ENCODE measurements at places on chromosomes 2 and 18.

GRCh38 chr2:177037569-177037968, 175.0 kb upstream of the HNRNPA3 start:
- no peak for DNase-seq

DNA sequence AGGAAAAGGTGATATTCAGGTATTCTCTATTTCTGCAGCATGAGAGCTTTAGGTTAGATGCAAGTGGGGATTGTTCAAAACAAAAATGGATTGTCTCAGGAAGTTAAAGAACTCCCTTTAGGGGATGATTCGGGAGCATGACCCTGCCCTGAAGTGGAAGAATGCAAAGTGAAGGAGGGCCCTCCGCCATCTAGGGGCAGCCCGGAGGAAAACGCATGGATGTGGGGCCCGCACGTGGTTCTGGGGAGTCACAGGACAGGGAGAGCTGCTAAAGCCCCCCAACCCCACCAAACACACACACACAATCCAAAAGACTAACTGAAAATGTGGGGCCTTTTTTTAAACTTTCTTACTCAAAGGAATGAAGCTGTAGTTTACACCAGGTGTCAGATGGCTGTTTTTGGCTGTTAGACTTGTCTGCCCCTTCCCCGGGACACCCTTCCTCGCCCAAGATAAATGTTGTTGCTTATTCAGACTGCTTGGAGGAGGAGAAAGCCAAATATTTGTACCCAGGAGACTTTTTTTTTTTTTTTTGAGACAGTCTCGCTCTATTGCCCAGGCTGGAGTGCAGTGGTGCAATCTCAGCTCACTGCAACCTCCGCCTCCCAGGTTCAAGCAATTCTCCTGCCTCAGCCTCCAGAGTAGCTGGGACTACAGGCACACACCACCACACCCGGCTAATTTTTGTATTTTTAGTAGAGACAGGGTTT, 78.8 kb downstream of the HNRNPLL start:
- DNase-seq: no peak

GRCh38 chr2:63741884-63742579, 99.7 kb upstream of the UGP2 start:
- DNase-seq: no peak

GRCh38 chr2:46504685-46505471, 25.5 kb downstream of the TMEM247 start:
- DNase-seq: no peak

DNA sequence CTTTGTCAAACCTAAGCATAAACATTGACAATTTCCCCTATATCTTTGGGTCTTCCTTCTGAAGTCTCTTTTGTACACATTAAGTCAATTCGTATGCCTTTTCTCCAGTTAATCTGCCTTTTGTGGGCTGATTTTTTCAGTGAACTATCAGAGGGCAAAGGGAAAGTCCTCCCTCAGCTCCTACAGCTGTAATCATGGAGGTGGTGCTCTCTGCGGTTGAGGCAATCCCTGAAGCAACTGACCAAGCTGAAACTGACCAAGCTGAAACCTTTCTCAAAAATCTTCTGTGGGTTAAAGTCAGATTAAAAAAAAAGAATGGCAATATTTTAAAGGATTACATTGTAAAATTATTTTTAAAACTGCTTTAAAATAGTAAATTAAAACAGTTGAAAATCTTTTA, 105.8 kb upstream of the DNAJC10 start:
- DNase-seq: no peak

DNA sequence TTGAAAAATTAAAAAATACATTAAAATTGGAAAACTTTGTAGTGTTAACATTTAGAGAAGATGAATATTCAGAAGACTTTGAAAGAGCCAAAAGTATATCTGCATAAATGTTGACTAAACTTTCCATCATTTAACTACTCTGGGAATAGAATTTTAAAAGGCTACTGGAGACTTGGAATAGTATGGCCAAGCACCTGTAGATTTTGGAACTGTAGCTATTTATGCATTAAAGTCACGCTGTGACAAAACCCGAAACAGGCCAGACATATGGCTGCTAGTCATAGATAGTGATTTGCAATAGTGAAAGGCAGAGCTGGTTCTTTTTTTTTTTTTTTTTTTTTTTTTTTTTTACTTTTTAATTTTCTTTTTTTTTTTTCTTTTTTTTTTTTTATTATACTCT, 396.0 kb downstream of the SOCS6 start:
- no peak for DNase-seq

- DNase-seq: no peak
These were observed 59.6 kb upstream of the SERPINE2 start for GRCh38 chr2:224098481-224099230.

DNA sequence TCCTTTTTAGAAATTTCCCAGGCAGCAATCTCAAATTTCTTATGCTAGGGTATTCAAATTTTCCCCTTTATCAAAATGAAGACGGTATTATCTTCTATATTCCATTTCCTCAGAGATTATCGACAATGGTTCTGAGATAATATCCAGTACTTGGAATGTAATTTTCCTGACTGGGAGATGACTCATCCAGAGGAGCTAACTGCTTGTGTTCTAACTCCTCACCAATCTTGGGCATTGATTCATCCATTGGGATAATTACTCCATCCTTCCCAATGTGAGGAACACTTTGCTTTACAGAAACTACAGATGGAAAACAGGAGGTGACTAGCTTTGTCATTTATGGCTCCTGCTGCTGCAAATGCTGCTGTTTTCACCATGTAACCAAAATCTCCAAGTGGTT, 239.4 kb upstream of the LYPD1 start:
- no peak for DNase-seq

- DNase-seq: no peak
These were observed 198.5 kb downstream of the FHOD3 start for GRCh38 chr18:36496022-36496421.

- no peak for DNase-seq
These were observed 11.6 kb upstream of the BOK start for GRCh38 chr2:241546771-241547498.

DNA sequence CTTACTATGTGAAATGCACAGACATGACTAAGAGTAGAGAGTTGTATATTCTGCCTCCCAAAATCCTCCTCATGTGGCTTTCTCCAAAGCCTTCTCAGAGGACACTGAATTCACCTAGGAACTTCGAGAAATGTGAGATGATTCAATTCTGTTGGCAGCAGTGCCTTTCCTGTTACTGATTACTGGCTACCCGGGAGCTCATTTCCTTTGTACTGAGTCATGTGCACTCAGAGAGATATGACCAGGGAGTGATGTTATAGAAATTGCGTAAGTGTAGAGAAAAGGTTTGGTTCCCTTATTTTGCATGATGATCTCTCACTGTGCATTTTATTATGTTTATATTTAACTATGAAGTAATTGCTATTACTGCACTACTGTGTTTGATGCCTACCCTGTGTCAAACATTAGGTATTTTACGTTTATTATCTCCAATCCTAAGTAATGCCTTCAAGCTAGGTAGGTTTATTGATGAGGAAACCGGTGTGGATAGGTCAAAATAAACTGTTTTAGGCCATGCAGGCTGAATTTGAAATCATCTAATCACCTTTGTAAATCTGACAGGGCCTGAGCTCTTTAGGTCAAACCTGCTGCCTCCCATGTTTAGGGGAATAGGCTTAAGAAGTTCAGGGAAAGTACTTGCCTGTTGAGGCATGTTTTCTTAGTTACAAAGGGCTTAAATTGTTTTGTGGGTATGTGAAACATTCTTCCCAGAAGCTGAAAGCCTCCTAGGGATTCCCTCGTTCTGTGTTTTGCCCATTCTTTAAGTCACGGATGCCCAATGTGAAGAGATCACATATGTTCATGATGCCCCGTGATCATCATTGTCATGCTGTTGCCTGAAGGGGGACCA, 86.8 kb downstream of the FMNL2 start:
- no peak for DNase-seq

- no peak for DNase-seq
These were observed 35.1 kb downstream of the ADI1 start for GRCh38 chr2:3483986-3484960.

GRCh38 chr2:240350696-240351087, 84.8 kb upstream of the GPC1 start:
- no peak for DNase-seq

GRCh38 chr2:11679486-11680181, 9.6 kb upstream of the NTSR2 start:
- DNase-seq: no peak

DNA sequence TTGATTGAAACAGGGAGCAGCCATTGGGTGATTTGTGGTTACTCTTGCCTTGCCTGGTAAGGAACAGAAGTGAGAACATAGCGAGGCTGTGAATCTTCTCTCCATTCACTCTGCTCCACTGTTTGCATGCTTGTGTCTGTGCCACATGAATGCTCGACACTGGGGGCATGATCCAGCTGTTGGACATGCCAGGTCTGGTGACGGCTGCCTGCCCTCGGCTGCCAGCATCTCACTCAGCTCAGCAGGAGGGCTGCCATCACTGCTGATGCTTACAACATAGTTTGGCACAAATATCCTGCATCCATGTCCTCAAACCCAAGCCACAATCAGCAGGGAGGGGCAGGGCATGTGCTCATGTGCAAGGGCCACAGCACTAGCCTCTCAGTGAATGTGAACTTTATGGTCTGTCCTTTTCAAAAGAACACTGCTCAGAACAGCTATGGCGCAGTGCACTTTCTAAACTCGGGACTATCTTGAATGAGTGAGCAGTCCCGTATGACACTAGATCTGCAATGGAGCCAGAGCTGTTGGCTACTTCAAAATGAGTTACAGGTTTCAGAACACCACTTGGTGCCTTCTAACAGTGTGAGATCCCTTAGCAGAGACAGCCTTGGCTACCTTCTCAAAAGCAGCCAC, 126.3 kb downstream of the NRP2 start:
- DNase-seq: no peak

- no peak for DNase-seq
These were observed 123.1 kb upstream of the STK17B start for GRCh38 chr2:196294516-196294909.

DNA sequence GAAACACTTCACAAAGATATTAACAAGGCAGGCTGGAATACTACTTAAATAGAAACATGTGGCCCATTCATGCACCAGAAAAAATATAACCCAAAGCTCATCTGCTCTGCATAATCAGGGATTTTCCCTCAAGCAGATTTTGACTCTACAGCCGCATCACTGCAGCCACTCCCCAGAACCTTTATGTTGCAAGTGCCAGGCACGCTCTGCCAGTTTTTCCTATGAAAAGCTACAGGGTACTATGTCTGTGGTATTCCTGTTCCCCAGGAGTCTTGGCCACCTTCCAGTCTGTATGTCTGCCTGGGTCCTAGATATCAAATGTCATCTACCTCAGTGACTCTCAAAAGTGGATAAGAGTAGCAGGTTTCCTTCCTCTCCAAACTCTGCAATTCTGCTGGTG, 3.8 kb downstream of the COA5 start:
- DNase-seq: no peak

DNA sequence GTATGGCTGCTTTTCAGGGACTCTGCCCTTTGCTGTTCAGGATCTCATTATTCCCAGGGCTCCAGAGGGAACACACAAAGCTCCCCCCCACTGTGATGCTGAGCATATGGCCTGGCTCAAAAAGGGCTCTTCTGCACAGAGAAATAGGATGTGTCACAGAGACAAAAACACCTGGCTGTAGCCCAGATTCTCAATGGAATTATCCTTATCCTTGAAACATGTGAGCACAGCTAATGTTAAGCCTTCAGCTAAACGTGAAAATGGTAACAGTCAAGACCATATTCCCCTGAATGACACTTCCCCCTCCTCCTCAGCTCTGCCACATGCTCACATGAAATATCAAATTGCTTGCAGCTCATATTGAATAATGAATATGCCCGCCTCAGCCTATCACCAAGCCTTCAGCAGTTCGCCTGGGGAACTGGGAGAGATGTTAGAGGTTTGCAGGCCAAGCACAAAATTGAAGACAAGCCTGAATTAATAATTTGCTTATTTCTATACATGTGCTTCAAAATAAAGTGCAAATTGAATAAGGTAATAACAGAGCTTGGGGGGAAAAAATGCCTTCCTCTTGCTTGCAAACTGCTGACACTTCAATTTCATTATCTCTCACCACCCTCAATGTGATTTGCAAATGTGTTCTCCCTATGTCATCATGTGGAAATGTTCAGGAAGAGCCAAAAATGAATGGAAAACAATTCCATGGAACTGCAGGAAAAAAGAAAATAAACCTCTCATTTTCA, 181.0 kb upstream of the HNRNPA3 start:
- no peak for DNase-seq

DNA sequence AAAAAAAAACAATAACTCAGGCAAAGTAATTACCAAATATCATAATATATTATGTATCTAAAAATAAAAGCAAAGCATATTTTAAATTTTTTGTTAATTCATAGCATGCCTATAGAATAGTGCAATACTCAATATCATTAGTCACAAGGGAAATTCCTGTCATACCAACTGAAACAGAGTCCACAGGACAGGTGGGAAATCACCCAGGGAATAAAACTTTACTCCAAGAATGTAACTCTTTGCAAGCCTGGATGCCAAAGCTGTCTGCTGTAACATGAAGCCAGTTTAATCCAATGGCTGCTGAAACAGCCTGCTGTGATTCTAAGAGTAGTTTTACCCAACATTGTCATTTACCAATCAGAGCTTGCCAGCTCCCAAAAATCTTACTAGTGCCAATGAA, 40.0 kb upstream of the SULT1C3 start:
- DNase-seq: no peak

DNA sequence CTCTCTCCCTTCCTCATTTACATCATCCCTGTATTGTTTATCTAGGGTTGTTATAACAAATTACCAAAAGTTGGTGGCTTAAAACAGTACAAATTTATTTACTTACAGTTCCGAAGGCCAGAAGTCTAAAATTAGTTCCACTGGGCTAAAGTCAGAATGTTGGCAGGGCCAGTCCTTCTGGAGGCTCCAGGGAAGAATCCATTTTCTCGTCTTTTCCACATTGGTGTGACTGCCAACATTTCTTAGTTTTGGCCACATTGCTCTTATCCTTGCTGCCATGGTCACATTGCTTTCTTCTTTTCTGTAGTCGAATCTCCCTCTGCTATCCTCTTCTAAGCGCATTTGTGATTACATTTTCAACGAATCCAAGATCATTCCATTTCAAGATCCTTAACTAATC, 34.7 kb downstream of the ICOS start:
- DNase-seq: no peak

DNA sequence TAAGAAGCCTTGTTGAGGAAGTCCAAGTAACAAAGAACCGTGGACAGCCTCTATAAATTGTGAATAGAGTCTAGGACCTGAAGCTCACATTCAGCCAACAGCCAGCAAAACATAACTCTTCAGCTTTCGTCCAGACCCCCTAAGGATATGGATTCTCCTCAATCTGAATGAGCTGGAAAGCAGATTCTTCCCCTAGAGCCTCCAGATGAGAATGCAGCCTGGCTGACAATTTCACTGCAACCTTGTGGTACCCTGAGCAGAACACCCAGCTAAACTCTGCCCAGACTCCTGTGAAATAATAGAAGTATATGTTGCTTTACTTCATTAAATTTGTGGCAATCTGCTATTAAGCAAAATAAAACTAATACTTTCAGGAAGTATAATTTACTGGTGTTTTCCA, 483.5 kb upstream of the SLC8A1 start:
- no peak for DNase-seq

All from stimulated activated CD4-positive, alpha-beta T cell treated with anti-CD3 and anti-CD28 coated beads, Interleukin-12 subunit alpha, Interleukin-12 subunit beta, amount 100 ng/mL, for 48 hours (primary cell).